ENCODE measurements at places on chromosomes 12 and 14. TPM values are rescaled to one million over a fixed set of nuclear protein-coding genes. Genes with fewer than 3 reads are reported as not detected.

ADCY4 gene
- 10.0 TPM for polyA plus RNA-seq

HOMEZ gene
- polyA plus RNA-seq: 71.6 TPM

LHX5 gene
- polyA plus RNA-seq: 0.11 TPM

TAS2R42 gene
- not detected for polyA plus RNA-seq

FLVCR2 gene
- 49.6 TPM for polyA plus RNA-seq

SCNN1A gene
- polyA plus RNA-seq: 14.6 TPM

SLC25A21 gene
- polyA plus RNA-seq: 4.4 TPM

OR4K1 gene
- not detected for polyA plus RNA-seq

STYX gene
- polyA plus RNA-seq: 19.5 TPM

KLHL33 gene
- 0.67 TPM for polyA plus RNA-seq

P2RX7 gene
- polyA plus RNA-seq: 3.0 TPM

HSPB8 gene
- 36.2 TPM for polyA plus RNA-seq

SMIM41 gene
- 2.6 TPM for polyA plus RNA-seq

CPM gene
- 9.3 TPM for polyA plus RNA-seq

MANSC1 gene
- polyA plus RNA-seq: 30.3 TPM

INHBC gene
- polyA plus RNA-seq: 2.1 TPM

ERC1 gene
- 25.8 TPM for polyA plus RNA-seq

PAX9 gene
- polyA plus RNA-seq: 0.13 TPM

ASCL1 gene
- polyA plus RNA-seq: 0.33 TPM

RARG gene
- 13.6 TPM for polyA plus RNA-seq
